ENCODE measurements at places on chromosomes 1 and 21.

GRCh38 chr1:79585801-79586200 lies 579.3 kb upstream of the ADGRL4 start:
- DNase-seq, result no peak

GRCh38 chr1:26180010-26180506 lies 2.8 kb downstream of the CNKSR1 start:
- DNase-seq, result no peak

- no peak for DNase-seq
These were observed 29.6 kb downstream of the RUNX3 start for GRCh38 chr1:24900486-24900849.

DNA sequence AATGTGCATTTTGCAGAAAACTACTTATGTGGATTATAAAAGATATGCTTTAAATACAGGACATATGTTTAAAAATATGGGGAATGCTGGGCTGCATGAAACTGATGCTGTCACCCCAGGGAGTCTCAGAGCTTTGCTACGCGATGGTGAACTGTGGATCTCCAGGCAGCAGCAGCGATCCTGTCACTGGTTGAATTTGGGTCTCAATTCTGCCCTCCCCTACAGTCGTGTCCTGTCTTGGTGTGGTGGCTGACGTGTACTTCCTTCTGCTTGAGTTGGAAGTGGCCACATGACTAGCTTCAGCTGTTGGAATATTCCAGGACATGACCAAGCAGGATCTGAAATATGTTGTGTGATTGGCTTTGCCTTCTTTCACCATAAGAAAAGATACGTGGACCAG lies 222.9 kb upstream of the AJAP1 start:
- no peak for DNase-seq

- DNase-seq, result no peak
These were observed 2.6 kb downstream of the TAGLN2 start for GRCh38 chr1:159922511-159923202.

- no peak for DNase-seq
These were observed 28.9 kb upstream of the CD101 start for GRCh38 chr1:116972674-116973030.

DNA sequence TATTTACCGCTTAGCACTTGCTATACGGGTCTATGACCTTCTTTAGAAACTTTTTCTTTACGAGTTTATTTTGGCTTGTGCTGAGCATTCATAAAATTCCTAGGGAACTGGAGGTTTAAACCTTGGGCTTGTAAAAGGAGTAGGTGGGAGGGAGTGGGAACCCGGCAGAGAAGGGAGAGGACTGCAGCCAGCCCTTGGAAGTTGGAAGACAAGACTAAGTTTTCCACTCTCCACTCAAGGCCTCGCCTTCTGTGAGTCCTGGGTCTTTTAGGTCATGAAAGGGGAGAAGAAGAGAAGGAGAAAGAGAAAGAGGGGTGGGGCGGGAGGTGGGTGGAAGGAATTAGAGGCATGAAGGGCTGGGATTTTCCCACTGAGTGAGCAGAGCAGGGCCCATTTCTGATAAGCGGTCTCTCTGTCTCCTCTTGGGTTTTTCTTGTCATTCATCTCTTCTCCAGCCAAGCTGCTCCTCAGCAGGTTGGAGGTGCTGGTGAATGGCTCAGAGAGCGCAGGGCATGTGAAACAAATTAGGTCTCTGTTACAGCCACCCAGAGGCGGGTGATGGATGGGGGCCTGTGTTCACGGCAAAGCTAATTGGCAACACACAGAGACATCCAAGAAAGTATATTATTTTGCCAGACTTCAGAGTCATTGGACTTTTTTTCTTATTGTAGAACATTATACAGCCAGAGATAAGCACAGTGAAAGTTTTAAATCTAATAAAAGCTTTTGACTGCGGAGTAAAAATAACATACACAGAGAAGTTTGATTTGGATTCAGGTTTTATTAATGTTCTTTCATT lies 247.3 kb downstream of the FOXD2 start:
- DNase-seq, result no peak

- no peak for DNase-seq
These were observed 129.1 kb upstream of the HOOK1 start for GRCh38 chr1:59685666-59686065.

DNA sequence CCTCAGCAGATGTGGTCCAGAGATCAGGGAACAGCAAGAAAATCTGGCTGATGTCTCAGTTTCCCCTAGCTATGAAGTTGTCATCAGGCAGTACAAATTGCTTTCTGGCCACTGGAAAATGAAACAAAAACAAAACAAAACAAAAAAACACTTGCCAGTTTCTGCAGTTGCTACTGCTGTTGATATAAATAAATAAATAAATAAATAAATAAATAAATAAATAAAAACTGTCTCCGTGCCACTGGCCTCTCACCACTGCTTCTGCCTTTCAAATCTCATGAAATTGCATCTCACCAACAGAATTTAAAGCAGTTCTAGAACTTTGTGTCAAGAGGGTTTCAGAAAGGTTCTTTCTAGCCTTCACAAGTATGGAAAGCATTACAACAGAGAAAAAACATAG lies 62.9 kb downstream of the C1orf87 start:
- DNase-seq, result no peak

GRCh38 chr1:5707566-5708345 lies 284.5 kb downstream of the NPHP4 start:
- DNase-seq, result no peak

- no peak for DNase-seq
These were observed 43.1 kb downstream of the OPTC start for GRCh38 chr1:203536980-203537455.

DNA sequence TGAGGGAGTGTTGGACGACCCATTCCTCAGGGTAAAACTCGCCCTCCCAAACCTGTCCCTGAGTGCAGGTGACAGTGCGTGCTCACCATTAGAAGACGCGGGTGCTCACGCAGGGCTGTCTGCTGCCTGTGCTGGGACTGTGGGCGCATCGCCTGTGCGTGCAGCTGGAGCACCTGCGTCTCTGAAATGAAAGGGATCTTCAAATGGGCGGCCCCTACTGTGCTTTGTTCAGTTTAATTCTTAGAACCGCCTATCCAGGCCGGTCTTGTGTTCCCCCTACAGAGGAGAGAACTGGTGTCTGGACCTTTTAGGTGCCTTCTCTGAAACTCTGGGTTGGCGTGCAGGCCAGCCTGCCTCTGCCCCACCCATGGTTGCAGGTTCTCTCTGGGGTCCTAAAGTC lies 125.8 kb downstream of the PCBP3 start:
- no peak for DNase-seq

- DNase-seq, result no peak
These were observed 12.6 kb downstream of the AGTRAP start for GRCh38 chr1:11748294-11749202.

GRCh38 chr21:41304068-41304720 lies 12.4 kb upstream of the FAM3B start:
- no peak for DNase-seq

DNA sequence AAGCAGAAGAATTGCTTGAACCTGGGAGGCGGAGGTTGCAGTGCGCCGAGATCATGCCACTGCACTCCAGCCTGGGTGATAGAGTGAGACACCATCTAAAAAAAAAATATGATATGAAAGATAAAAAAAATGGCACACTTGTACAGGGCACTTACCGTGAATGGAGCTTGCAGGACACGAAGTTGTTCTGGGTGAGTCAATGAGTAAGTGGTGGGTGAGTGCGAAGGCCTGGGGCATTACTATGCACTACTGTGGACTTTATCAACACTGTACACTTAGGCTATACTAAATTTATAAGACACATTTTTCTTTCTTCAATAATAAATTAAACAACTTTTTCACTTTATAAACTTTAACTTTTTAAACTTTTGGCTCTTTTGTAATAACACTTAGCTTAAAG lies 37.0 kb downstream of the TNFRSF8 start:
- DNase-seq, result no peak

DNA sequence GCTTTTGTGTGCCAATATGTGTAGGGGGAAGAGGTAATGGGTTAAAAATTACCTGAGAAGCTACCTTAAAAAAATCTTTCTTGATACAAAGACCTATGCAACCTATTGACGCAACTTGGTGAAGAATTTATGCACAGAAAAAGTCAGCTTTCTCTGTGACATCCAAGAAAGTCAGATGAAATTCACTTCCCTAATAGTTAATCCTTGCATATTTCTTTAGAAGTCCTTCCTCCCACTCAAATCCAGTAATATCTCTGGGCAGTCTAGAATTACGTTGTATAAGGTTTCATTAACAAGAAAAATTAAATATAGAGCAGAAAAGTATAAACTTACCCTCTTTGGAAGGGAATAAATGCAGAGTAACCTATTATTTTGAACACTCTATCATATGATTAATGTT lies 2.9 kb downstream of the UBAP2L start:
- DNase-seq, result no peak

- DNase-seq, result peak; percentile 24
These were observed 69.0 kb downstream of the VWA5B1 start for GRCh38 chr1:20359451-20360330.

- no peak for DNase-seq
These were observed 1.8 kb downstream of the LAMB3 start for GRCh38 chr1:209650454-209650853.

DNA sequence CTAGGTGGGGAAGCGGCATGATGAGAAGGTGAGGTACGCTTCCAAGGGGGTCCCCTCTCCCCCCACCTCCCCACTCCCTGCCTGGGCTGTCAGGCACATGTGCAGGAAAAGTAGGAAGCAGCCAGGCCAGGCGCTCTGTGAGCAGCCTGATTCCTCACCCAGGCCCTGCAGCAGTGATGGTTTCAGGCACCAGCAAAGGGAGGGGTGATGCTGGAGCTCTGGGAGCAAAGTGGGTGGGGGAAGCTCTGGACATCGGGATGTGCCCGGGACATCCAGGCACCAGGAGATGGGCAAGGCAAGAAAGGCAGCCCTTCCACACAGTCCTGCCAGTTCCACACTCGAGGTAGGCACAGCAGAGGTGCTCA lies 106.1 kb downstream of the CRYAA start:
- no peak for DNase-seq

GRCh38 chr1:225426395-225427234 lies 1.2 kb downstream of the LBR start:
- no peak for DNase-seq

- DNase-seq, result no peak
These were observed 10.4 kb upstream of the GJA8 start for GRCh38 chr1:147892216-147892615.

DNA sequence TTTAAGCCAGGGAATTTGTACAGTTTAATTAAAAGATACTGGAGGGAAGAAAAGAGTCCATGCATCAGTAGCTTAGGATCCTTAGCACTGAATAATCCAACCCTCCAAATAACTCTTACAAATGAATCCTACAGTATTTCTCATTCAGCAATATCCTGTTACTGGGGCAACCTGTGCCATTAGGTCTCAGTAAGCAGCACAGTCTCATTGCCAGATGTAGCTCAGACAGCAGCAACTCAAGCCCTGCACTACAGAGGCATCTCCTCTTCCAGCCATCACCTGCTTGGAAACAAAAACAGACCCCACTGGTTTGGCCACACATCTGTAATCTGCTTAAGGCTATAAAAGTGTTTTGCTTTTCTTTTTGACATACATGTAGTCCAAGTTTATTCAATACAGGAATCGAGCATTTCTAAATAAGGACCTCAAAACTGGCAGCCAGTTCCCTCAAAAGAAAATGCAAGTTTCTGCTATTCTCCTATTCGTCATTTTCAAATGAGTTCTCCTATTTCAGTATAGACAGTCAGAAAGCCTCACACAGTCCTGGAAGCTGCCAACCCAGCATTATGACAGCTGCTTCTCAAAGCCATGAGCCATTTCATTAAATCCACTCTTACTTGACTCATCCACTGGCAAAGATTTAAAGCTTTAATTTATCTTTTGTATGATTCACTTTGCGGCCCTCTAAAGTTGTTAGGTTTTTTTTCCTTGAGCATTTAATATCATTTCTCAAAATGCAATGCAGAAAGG lies 129.0 kb downstream of the APP start:
- no peak for DNase-seq

DNA sequence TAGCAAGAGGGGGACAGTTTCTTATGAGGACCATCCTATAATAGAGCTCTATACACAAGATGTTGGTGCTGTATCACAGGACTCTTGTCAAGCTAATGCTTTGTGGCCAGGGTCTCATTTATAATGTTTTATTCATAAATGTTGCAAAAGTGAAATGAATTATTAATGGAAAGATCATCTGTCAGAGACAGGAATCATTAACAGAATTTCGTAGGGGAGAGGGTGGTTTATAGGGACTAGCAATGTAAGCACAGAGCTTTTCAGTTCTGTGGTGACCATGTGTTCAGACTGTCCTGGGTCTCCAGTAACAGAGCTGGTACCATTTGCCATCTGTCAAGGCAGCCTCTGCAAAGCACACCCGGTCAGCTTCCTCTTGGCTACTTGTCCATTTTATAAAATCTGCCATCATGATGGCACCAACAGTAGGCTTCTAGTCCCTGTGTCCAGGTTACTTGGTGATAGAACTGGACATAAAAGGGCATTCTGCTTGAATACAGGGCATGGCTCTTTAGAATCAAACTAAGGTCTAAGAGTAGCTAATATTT lies 36.2 kb downstream of the LPAR3 start:
- DNase-seq, result no peak

GRCh38 chr21:45029298-45029947 lies 45.0 kb upstream of the ADARB1 start:
- no peak for DNase-seq

GRCh38 chr1:89941110-89941766 lies 53.7 kb upstream of the ZNF326 start:
- no peak for DNase-seq

DNA sequence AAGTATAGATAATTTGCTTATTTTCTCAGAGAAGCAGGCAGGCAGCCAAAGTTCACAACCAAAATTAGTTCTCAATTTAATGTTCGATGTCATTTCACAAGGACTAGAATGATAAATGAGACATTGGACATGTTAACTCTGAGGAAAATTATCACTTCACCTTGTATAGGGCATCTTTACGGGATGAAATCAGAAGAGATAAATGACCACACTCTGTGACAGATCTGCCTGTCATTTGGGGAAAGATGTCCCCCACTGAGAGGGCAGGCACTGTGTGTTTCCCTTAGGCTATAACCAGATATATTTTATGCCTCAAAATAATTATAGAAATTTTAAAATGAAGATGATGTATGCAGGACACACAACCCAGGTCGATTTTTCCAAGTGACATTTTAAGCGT lies 642.9 kb downstream of the BRINP3 start:
- no peak for DNase-seq

DNA sequence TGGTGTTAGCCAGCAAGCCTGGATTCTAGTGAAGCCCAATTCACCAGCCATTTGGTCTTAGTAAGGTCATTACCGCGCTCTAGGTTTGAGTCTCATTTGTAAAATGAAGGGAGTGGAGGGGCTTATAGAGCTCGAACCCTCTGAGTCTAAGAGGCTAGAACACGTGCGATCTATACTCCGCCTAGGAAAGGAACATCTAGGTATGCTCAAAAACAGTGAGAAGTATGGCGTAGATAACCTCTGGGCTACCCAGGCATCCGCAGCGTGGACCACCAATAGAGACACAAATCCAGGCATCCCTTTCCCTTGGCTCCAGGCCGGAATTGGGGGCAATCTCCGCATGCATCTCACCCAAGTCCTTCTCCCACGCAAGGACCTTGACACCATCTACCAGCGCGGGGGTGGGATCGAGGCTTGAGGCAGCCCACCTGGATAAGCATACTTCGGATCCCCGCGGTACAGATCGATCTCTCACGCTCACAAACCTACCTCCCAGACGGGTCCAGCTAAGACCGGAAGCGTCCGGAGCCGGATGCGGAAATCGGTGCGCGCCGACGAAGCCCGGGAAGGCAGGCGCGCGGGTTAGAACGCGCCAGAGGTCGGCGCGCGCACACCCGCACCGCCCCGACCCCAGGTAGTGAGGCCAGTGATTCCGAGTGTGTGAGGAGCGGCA lies at the start of gene METTL25B:
TSS of gene METTL25B (plus strand) at position 544 of the 673 bp plus-strand sequence. CDS start 636 bp downstream, outside the sequence.
- no peak for DNase-seq
